ENCODE measurements at places on chromosomes 2 and 18.

DNA sequence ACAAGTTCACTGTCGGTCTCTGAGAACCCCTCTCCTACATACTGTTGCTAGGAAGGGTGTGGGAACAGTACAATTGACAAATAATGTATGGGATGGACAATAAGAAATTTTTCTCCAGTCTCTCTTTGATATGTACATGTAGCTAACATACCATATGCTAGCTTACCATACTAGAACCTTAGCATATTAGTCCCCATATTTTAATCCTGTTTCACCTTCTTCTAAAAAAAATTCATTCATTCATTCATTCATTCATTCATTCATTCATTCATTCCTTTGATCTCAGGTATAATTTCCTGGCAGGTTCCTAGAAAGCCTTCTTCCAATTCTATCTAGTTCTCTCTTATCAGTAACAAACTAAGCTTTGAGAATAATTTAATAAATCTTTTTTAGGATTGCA, 62.2 kb downstream of the TTC21B start:
- no peak for DNase-seq

DNA sequence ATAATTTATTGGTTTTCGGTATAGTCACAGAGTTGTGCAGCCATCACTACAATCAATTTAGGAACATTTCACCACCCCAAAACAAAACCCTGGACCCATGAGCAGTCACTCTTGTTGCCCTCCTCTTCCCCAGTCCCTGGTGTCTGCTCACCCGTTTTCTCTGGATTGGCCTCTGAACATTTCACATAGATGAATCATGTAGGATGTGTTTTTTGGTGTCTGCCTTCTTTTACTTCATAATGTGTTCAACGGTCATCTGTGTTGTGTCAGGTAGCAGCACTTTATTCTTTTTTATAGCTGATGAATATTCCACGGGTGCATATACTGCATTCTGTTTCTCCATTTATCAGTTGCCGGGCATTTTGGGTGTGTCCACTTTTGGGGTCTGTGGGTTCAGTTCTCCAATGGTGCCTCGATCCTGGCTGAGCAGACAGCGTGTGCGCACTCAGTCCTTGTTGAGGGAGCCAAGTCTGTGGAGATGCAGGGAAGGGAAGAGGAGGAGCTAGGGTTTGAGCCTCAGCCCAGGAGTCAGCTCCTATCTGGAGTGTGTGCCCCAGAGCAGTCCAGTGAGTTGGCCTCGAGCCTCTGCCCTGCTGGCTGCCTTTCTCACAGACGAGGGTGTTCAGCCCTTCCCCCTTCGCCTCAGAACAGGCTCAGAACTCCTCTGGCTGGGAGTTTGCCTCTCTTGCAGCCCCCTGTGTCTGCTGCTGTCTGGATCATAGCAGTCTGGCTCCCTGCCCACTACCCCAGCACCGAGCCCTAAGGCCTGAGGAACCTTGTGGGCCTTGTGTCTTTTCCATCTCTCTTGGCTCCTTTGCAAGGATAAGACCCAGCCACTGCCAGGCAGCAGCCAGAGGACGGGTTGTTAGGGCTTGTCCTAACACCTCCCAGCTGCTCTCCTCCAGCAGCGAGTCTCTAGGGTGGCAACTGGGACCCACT, 18.0 kb downstream of the C2orf74 start:
- DNase-seq = peak; percentile 92

DNA sequence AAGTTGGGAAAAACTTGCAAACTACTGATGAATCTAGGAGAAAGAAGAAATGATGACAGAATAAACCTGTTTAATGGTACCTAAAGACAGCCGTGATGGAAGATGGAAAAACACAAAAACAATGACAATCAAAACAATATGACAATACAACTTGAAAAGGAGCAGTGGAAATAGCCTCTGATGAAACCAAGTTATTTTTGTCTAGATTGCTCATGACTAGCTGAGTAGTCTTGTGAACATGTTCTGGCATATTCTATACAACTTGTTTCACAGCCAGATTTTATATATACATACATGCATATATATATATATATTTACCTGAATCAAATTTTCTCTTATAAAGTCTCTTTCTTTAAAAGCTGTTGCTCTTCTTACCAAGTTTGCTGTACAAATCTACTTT, 439.1 kb downstream of the TGIF1 start:
- no peak for DNase-seq

DNA sequence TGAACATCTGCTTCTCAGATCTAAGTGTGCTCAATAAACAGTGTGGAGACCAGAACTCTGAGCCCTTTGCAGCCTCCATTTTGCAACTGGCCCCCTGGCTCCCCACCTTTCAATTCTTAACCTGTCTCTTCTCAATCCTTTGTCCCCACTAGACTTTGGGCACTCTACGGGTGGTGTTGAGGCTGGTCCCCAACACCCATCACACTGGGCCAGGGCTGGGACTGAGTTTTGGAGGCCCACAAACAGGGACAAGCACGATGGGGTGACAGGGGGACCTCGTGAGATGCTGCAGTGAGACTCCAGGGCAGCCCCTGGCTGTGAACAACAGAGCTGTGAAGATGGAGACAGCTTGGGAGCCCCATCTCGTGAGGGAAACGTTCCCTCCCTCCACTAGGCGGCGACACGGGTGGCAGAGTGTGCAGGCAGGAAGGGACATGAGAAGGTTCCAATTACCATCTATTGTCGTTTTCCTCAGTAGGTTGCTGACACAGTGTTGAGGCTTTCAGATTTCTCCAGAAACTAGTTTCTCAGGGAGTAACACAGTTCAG, 1.2 kb downstream of the ANKMY1 start:
- DNase-seq = no peak

- DNase-seq = no peak
These were observed 31.2 kb downstream of the ZNF516 start for GRCh38 chr18:76463872-76464271.

- no peak for DNase-seq
These were observed 4.7 kb downstream of the ASB1 start for GRCh38 chr2:238431456-238431855.

GRCh38 chr2:48940606-48941005, 185.1 kb upstream of the LHCGR start:
- DNase-seq = no peak

DNA sequence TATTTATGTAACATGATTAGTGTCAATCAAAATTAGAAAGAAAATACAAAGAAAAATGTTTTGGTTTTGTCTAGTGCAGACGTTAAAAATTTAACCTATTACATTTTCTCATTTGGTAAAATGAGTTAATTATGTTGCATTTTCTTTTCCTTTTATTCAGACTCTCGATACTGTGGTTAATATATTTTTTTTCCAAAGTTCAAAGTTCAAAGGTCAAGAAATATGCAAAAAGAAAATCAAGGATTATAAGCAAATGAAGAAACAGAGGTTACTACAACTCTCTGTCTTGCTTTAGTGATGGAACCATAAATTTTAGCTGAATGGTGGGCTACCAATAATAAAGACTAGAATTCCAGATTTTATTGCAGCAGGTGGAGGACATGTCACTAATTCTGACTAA, 133.3 kb upstream of the TFPI start:
- no peak for DNase-seq

DNA sequence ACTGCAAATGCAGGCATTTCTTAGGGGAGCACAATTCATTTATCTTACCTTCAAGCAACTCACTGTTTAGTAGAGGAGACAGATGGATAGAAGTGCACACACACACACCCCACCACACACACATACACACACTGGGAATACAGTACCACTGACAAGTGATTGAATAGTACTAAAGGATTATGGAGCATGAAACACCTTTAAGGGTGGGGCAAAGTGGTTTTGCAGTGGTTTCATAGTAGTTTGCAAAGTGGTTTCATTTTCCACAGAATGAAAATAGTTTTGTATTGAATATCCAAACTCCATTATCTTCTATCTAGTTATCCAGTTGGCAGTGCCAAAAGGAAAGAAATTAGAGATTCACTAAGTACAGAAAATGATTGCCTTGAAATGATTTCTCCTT, 18.9 kb downstream of the KIF5C start:
- no peak for DNase-seq

DNA sequence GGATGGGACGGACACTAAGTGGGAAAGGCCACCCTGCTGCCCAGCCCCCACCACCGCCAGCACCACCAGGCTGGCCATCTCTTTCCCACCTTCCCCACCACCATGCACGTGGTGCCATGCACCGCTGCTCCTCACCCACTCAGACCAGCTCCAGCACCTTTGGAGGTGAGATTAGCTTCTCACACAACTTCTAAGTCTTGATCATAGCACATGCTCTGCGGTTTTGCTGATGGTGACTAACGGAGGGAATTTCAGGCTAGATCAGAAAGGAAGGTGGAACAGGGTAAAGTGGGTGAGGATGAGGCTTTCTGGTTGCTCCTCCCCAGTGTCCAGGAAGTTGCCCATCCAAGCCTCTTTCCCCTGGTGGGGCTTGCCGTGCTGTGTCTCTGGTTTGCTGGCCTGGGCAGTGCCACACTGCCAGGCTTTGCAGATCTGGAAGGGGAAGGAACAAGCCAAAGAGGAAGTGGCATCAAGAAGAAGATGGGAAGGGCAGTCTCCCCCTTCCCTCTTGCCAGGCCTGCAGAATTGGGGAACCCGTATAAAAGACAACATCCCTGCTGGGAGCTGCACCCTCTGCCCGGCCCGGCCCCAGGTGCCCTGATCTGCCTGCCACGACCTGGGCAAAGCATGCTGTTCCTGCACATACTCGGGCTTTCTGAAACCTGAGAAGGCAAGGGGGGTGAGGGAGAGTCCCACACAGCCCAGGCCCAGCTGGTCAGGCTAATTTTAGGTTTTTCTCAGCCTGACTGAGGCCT, 44.3 kb upstream of the CAB39 start:
- no peak for DNase-seq

GRCh38 chr2:240226672-240227537, 86.4 kb upstream of the OTOS start:
- DNase-seq = peak; percentile 43

DNA sequence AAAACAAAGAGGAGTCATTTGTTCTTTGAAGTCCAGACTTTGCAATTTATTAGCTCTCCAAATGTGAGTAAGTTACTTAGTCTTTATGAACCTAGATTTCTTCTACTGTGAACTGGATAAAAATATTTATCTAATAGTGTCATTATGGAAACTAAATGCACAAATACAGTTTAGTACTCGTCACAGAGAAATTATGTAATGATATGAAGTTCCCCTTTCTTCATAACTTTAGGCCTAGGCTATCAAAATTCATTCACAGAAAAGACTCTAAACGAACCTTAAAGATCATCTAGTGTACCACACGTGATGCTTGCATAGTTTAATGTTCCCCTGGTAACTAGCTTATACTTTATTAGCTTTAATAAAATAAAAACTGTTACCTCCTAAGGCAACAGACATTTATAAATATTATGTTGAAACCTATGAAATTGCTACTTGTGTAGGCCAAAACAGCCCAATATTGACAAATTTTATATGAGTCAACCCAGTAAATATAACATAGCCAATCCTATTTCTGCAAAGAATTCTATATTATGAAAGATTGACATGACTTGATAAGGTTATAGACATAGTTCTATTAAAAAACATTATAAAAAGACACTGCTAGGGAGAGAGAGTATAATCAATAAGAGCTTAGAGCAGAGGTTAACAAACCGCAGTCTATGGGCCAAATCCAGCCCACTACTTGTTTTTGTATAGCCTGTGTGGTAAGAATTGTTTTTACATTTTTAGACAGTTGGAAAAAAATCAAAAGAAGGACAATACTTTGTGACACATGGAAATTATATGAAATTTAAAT, 44.9 kb upstream of the ITPRID2 start:
- no peak for DNase-seq

- DNase-seq = no peak
These were observed 236.0 kb downstream of the CYRIA start for GRCh38 chr2:16429431-16430145.

DNA sequence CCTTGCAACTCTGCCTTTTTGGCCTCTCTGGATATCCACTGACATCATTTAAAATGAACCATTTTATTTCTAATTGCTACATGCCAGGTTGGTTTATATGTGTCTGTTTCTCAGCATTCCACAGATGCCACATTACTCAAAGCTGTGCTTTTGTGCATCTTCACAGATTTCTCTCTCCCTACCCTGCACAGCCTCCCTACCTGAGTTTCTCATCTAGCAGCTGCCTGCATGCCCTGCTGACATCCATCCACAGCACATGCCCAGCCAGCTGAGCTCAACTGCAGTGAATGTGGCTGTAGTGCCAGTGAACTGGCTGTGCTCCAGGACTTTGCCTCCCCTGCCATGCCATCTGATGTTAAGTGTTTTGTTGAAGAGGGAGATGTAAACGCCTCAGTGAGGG, 44.5 kb downstream of the PKP4 start:
- DNase-seq = peak; percentile 59

GRCh38 chr2:39881494-39881893, 102.4 kb upstream of the THUMPD2 start:
- no peak for DNase-seq

DNA sequence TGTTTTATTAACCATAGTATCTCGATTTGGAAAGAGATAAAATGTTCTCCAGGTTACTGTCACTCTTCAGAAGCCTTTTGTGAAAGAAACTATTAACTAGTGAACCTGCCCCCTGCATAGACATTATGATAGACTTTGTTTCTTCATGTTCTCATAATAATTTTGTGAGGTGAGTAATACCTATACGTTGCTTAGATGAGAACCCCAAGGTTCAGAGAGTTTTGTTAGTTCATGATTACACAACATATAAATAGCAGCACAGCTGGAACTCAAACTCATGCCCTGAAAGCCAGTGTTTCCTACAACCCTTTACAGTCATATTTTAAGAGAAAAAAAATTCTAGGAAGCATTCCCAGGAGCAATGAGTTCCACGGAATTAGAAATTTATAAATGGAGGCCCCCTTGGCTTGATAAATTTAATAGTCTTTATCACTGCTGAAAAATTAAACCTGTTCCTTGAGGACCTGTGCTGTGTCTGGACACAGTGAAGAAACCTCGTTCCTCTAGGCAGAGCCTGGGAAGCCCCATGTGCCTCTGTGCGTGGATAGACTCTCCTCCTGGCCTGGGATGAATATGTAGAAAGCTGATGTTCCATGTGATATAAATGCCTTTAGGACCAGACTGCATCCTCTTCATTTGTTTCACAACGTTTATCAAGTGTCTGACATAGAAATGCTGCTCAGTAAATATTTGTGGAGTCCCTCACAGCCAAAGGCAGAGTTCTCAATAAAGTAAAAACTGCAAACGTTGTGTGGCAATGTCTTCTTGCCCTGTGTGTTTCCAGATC, 1257.0 kb upstream of the GYPC start:
- DNase-seq = no peak

GRCh38 chr2:177753682-177754491, 318.7 kb downstream of the PDE11A start:
- peak; percentile 87 for DNase-seq

- no peak for DNase-seq
These were observed 7.2 kb downstream of the ADI1 start for GRCh38 chr2:3512086-3512485.

DNA sequence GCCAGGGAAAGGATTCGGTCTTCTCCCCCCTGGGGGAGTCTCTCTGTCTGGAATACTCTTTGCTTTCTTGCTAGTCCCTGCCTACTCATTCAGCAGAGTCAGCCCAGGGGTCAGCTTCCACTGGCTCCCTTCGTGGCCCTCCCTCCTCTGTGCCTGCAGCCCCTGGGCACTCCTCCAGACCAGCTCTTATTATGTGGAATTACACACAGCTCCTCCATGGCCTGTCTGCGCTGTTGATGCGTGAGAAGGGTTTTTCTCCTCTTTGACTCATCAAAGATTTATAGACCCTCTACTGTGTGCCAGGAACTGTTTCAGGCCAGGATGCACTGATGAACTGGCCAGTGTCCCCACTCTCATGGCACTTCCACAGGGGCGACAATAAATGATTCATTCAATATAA, 44.4 kb downstream of the ST8SIA5 start:
- no peak for DNase-seq

GRCh38 chr2:11697103-11697871, 27.3 kb upstream of the NTSR2 start:
- DNase-seq = peak; percentile 84

GRCh38 chr2:144501627-144502026, 18.3 kb downstream of the ZEB2 start:
- no peak for DNase-seq

Data from sigmoid colon (tissue), 7 donors.